ENCODE measurements at places on chromosomes 5 and 9.

DNA sequence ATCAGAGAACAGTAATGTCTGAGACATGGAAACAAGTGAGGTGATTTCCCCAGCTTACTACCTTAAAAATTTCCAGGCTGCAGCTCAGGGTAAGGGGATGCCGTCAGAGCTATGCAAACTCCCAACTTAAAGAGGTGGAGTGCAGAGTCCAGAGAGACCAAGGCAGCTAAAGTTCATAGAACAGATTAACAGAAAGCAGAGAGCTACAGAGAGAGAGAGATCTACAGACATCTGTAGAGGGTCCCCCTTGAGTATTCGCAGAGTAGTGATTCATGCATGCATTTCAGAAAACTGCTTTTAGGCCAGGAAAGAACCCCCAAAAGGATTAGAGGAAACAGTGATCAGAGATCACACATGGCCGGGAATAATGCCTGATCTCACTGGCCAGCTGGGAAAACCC, 306.2 kb upstream of the PUM3 start:
- no peaks in the 10 kb centered on the region for H3K4me1 ChIP-seq
- no peaks in the 10 kb centered on the region for H3K36me3 ChIP-seq
- no peak overlapping the region for H3K27ac ChIP-seq
- no peaks in the 10 kb centered on the region for H3K27me3 ChIP-seq

GRCh38 chr9:127029548-127029947, 92.9 kb downstream of the ANGPTL2 start:
- peaks cover 14% of the 10 kb centered on the region for H3K4me1 ChIP-seq
- no peak overlapping the region for H3K4me3 ChIP-seq
- no peaks in the 10 kb centered on the region for H3K27me3 ChIP-seq
- DNase-seq: no peak
- H3K27ac ChIP-seq: no peak overlapping the region
- H3K36me3 ChIP-seq: no peaks in the 10 kb centered on the region

- H3K27me3 ChIP-seq: no peaks in the 10 kb centered on the region
- H3K36me3 ChIP-seq: no peaks in the 10 kb centered on the region
- no peaks in the 10 kb centered on the region for H3K4me1 ChIP-seq
- H3K27ac ChIP-seq: no peak overlapping the region
Measured at GRCh38 chr9:103427696-103428095, 432.6 kb downstream of the CYLC2 start.

DNA sequence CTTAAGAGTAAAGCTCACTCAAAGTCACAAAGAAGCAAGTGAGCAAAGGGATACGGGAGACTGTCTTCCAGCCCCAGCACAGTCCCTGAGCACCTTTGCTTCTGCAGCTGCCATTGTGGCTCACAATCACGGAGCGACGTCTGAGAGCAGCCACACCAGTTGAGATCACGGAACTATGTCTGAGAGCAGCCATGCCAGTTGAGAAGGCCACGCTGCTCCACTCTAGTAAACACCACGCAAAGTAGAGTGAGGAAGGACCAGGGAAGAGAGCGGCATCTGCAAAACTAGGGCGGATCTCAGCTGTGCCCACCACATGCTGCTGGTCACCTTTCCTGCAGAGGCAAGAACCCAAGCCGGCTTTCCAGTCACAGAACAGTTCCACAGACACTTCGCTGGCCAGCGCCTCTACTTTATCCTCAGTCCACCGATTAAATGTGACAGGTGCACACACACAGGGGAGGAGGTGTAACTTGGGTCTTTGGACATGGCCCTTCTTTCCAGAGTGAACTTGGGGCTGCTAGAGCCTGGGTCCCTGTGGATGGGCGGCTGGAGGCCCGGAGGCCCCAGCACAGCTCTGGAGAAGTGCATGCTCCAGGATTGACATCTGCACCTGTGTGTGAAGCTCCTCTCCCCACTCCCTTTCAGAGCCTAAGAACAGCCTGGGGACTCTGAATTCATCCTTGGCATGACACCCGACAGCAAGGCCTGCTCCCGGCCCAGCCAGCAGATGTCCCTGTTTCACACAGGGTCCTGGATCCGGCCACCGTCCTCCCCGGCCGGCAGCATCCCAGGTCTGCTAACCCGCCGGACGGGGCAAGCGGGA, 324.9 kb upstream of the IRX4 start:
- peak; percentile 73 for DNase-seq
- peaks cover 4% of the 10 kb centered on the region for H3K27me3 ChIP-seq
- H3K4me3 ChIP-seq: no peak overlapping the region
- H3K27ac ChIP-seq: no peak overlapping the region
- H3K4me1 ChIP-seq: no peaks in the 10 kb centered on the region

Data from hepatocyte (in vitro differentiated cells).